Stimulated activated CD4-positive, alpha-beta T cell treated with anti-CD3 and anti-CD28 coated beads, Interleukin-1b, Interleukin-23, amount 100 ng/mL, for 24 hours (primary cell): ENCODE measurements at places on chromosomes 7 and 10.

GRCh38 chr10:10629512-10629911 lies 388.2 kb upstream of the CELF2 start:
- no peak for DNase-seq

- no peak for DNase-seq
Measured at GRCh38 chr10:103626178-103626577, 132.7 kb downstream of the NEURL1 start.

DNA sequence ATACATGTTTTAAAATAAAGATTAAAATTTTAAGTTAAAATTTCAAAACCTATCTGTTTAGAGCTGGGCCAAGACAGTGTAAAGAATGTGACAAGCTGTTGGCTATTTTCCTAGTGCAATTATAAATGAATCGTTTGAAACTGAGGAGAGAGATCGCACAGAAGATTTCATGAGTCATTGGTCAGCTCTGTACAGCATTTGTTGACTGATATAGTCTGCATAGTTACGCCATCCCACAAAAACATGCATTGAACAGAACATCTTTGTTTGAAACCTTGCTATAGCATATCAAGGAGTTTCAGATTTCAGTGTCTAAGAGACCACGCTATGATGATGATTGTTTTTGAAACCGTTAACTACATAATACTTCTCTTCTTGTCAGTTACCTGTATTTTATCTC lies 1.3 kb upstream of the C10orf67 start:
- no peak for DNase-seq

- DNase-seq: no peak
Measured at GRCh38 chr7:50369143-50370026, 64.9 kb downstream of the IKZF1 start.

DNA sequence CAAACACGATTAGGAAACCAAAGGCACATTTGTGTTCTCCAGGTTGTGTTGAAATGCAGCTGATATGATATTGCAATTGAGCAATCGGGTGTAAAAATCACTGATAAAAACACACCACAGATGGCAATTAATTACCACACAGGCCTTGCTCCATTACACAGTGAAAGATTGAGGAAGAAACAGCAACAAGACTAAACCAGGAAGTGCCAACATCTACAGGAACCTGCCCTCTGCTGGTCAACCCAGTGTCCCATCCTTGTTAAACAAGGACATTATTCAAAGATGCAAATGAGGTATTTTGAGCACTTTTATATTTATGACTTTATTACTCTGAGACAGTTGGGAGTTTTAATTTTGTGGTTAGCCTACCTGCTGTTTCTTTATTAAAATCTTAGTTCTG lies 765.6 kb upstream of the GHITM start:
- no peak for DNase-seq

DNA sequence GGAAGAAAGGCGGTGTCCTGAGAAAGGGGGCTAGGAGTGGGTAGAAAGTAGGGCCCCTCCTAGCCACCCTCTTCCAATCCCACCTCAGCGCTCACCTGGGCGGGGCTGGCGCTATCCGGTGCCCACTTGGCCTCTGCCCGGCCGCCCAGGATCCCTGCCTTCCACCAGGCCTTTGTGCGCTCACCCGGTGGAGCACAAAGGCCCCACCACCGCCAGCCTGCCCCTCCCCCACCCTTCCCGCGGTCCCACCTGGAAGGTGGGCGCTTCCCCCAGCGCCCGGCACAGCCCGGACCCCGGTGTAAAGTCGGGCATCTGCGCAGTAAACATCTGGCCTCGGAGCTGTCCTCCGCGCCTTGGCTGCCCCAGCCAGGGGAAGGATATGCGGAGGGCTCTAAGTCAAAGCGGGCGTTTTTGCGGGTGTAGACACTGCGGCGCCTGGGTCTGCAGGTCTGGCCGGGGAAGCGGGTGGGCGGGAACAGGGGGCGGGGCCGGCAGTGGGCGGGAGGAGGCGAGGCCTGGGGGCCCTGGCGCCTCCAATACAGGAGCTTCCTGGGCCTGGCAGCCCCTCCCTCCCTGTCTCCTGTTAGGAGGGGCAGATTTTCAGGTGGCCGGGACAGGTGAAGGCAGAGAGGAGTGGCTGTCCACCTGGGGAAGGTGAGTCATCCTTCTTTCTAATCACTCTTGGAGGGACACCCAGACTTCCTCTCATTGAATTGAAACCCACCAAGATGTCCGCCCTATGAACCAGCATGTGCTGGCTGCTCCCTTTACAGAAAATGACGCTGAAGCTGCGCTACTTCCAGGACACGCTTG lies 49.3 kb downstream of the PNLIPRP2 start:
- no peak for DNase-seq

- DNase-seq: no peak
Measured at GRCh38 chr7:374706-375311, 84.8 kb downstream of the FOXL3 start.

GRCh38 chr7:134741907-134742635 lies 37.4 kb upstream of the CALD1 start:
- no peak for DNase-seq

GRCh38 chr10:78330884-78331283 lies 297.2 kb downstream of the RPS24 start:
- DNase-seq: no peak

GRCh38 chr10:74063256-74063655 lies 65.3 kb downstream of the VCL start:
- DNase-seq: no peak

DNA sequence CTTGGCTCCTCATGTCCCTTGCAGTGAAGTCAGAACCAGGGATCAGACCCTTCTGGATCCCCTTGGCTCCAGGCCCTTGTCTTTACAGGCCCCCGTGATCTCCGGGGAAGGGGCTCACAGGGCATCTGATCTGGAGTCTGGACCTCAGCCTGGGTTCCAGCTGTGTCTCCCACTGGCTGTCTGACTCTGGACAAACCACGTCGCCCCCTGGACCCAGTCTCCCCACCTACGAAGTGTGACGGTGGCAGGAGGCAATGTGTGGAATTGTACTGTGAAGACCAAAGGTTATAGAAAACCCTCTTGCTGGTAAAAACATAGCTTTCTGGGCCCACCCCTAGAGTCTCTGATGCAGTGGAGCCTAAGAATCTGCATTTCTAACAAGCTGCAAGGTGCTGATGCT lies 15.5 kb upstream of the C10orf71 start:
- DNase-seq: no peak

- DNase-seq: no peak
Measured at GRCh38 chr7:36054637-36055036, 98.4 kb upstream of the EEPD1 start.

GRCh38 chr7:50359995-50360925 lies 55.7 kb downstream of the IKZF1 start:
- DNase-seq: no peak

- no peak for DNase-seq
Measured at GRCh38 chr10:70683601-70683934, 11.3 kb downstream of the ADAMTS14 start.

GRCh38 chr7:113790025-113790424 lies 128.8 kb downstream of the PPP1R3A start:
- no peak for DNase-seq

DNA sequence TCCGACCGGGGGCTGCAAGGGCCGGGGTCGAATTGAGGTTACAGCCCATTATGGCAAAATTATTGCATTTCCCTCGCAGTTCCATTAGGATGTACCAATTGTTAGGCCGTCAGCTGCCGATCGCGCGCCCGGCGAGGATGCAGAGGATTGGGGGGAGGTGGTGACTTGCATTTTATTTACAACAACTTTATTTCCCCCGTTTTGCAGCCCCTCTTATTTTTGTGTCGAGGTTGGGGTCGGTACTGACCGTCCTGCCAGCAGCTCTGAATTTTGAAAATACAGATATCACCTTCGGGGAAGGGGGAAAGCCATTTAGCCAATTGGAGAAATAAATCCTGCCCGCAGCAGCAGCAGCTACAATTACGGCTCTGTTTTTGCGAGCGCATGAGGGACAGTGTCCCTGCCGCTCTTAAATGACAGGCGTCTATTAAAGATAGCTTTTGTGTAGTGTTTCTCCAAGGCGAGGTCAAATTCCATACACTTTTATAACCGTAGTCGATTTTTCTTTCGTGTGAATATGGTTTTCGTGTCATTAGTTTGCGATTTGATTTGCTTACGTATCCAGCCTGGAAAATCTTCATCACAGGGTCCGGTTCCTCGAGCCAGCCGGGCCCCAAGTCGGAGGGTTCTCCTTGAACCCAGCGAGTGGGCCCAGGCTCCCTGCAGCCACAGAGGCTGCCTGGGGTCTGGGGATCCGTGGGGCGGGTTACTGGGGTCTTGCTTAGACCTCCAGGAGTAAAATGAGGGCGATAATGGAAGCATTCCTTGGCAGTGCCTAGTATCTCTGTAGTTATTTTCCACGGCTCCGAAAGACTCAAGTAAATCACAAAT lies 684 bp upstream of the HOXA5 start:
- DNase-seq: no peak
